Cardiac septum (tissue), 1 donor: ENCODE measurements at places on chromosomes 2 and 18. TPM values are rescaled to one million over a fixed set of nuclear protein-coding genes. Genes with fewer than 3 reads are reported as not detected.

- no peak for DNase-seq
These were observed 182.7 kb downstream of the MC4R start for GRCh38 chr18:60189856-60190255.

SIX2 gene
- total RNA-seq, result 0.89 TPM

- DNase-seq, result no peak
These were observed 41.3 kb downstream of the PSMG2 start for GRCh38 chr18:12744103-12744502.

ERBB4 gene
- total RNA-seq, result 13.8 TPM

- DNase-seq, result no peak
These were observed 38.4 kb downstream of the SERTAD2 start for GRCh38 chr2:64615192-64615763.

CBLN2 gene
- total RNA-seq, result not detected

DNA sequence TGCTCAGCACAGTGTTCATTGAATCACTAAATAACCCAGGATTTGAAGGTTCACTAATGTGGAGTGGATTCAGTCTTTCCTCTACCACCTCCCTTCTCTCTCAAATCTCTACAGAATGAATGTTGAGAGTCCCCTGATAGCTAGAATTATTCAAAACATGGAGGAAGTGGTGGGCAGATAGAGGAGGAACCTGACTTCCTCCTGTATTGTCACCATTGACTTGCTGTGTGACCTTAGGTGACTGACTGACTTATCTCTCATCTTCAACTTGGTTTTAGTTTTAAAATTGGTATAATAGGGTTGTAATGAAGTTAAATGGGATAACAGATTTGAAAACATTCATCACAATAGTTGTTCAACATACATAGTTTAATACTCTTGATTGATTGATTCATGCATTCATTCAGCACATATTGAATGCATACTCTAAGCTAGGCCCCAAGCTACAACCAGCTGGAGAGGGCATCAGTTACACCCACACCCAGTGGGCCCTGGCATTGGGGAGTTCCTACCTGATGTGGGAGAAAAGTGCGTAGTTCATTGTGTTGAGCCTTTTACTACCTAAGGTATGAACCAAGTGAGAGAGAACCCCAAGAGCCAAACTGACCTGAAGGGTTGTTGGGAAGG lies 96.0 kb downstream of the WDR7 start:
- DNase-seq, result no peak

- no peak for DNase-seq
These were observed 407.9 kb downstream of the HRH4 start for GRCh38 chr18:24868311-24868710.

POTEJ gene
- total RNA-seq, result not detected

DNA sequence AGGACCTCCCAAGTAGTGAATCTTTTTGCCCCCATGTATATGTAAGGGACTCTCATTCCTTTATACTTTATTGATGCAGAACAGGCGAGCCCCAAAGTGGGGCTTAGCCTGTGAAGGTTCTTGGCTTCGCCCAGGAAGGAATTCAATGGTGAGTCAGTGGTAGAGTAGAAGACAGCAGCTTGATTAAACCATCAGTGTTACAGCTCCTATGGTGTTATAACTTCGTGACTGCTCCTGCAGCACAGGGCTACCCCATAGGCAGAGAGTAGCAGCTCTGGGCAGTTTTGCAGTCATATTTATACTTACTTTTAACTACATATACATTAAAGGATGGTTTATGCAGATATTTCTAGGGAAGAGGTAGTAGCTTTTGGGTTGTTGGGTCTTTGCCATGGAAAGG lies 11.0 kb downstream of the FAM171B start:
- no peak for DNase-seq

DNA sequence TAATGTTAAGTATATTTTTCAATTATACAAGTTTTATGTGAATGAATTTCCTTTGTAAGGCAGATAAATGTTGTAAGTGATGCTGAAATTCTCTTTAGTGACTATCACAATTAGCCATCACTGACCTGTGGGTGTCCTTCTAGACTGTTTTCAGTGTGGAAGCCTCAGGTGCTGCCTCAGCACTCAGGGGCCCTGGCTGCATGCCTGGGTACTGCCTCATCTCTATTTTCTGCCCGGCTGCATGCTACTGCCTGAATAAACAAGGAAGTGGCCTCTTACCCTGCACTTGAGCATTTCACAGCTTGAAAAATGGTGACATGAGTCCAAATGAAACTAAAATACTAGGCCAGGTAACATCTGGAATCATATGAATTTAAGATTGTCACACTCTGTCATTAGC lies 787.6 kb upstream of the SALL3 start:
- no peak for DNase-seq

- DNase-seq, result no peak
These were observed 75.2 kb upstream of the RMDN2 start for GRCh38 chr2:37849911-37850310.

REG1B gene
- total RNA-seq, result not detected

- DNase-seq, result no peak
These were observed 69.8 kb downstream of the ARHGEF33 start for GRCh38 chr2:38959466-38959865.

DNA sequence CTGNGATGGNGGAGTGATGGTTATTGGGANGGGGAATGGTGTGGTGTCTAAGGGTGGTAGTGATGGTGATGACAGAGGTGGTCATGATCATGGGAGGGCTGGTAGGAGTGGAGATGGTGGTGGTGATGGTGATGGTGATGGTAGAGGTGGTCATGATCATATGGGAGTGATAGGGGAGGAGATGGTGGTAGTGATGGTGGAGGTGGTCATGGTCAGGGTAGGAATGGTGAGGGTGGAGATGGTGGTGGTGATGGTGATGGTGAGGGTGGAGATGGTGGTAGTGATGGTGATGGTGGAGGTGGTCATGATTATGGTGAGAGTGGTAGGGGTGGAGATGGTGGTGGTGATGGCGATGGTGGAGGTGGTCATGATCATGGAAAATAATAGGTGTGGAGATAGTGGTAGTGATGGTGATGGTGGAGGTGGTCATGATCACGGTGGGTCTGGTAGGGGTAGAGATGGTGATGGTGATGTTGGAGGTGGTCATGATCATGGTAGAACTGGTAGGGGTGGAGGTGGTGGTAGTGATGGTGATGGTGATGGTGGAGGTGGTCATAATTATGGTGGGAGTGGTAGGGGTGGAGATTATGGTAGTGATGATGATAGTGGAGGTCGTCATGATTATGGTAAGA lies 83.7 kb downstream of the INPP5D start:
- no peak for DNase-seq

GPAT2 gene
- 6.6 TPM for total RNA-seq

DNA sequence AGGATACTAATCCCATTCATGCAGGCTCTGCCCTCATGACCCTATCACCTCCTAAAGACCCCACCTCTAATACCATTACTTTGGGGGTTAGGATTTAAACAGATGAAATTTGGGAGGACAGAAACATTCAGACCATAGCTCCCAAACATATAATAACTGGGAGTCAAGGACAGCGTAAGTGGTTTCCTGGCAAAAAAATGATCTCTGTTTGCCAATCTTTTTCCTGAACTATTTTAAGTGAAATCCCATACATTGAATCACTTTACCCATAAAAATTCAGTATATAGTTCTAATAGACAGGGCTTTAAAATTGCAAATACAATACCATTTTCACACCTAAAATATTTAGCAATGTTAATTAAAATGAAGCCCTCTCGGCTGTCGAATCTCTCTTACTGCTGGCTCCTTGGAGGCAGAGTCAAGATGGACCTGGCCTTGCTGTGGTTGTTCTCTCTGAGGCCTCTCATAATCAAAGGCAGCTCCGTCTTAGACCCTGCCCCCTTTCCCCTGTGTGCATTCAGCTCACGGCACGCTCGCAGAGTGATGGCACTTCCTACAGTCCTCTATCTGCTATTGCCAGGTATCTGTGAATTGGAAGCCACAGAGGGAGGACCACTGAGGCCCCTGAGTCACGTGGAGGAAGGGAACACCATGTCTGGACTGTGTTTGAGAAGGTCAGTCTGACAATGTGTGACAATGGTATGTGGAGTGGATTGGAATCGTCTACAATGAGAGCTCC lies 132.3 kb downstream of the UXS1 start:
- DNase-seq, result no peak

DNA sequence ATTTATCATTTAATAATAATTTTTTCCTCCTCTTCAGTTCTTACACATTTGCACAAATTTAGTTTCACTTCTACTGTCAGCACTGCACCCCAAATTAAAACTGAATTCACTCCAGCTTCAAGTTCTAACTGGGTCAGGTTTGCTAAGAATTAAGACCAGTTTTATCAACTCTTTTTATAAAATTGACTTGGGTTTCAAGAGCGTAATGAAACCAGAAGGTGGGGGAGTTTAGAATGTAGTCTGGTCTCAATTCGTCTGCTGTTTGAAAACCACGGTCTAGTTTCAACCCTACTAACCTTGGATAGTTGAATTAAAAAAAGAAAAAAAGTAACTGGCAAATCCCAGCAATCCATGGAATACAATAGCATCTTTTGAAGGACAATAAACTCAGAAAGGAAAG lies 14.3 kb upstream of the CTLA4 start:
- no peak for DNase-seq

C1QL2 gene
- not detected for total RNA-seq

GRCh38 chr18:12770469-12771219 lies 67.8 kb downstream of the PSMG2 start:
- DNase-seq, result peak; percentile 35

DNA sequence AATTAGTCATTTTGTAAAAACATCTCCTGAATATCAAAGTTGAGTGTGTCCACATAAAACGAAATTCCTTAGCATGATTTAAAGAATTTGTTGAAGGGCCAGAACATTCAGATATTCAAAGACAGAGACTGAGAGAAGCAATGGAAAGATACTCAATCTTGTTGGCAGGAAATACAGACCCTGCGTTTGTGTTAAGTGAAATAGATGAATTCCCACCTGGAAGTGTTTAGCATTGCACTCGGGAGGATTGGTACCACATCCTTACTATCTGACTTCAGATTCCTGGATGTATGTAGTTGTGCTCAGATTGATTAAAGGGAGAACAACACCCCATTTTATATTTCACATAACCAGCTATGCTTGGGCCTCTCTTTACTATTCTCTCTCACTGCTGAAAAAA lies 9.7 kb upstream of the ARL5A start:
- DNase-seq, result no peak

DNA sequence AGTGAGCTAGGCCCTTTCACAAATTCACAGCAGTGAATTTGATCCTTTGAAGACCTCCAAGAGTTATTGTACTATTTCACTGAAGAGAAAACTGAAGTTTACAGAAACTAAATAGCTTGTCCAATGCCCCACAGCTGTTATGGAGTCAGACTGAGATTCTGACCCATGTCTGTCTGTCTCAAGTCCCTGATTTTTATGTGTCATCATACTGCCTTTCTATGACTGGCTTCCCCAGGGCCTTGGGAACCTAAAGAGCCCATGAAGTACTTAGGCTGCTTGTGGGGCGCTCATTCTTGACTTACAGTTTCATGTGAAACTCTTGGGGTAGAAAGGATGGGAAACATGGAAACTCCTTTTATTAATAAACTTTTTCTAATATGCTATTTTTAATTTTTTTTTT lies 107.7 kb downstream of the ATL2 start:
- no peak for DNase-seq

CNTNAP5 gene
- not detected for total RNA-seq

- DNase-seq, result no peak
These were observed 576.5 kb downstream of the EPHA4 start for GRCh38 chr2:220995581-220995980.

DNA sequence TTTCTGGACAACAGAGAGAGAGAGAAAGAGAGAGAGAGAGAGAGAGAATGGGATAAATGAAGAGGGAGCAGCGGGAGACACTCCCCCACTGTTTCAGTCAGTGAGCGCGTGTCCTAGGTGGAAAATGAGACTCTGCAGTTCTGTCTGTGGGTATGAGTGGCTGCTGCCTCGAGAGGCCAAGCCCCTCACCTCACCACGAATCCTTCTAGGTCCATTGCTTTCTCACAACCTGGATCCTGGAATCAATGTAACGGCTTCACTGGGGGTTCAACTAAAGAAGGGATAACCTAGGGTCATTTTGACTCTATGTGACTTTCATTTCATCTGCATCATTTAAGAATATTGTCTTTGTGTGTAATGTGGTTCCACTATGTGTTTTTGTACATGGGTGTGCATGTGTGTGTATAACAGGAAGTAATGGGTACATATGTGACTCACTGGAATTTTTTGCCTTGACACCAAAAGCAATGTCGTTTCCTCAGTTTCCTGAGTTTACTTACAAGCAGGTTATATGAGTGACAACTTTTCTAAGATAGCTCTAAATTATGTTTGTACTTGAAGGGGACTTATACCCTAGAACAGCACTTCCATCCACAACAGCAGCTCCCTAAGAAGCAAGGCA lies 221.4 kb upstream of the TRIB2 start:
- no peak for DNase-seq

CRYGC gene
- not detected for total RNA-seq
